ENCODE measurements at places on chromosomes 4 and X.
A peak's percentile ranks its signal among the peaks of the same experiment; 100 is the strongest.

GRCh38 chrX:78944351-78944750, 840 bp upstream of the P2RY10 start:
- ATAC-seq: no peak

GRCh38 chr4:1856943-1857699, 1.2 kb upstream of the LETM1 start:
- no peak for ATAC-seq

- no peak for ATAC-seq
Measured at GRCh38 chrX:133482056-133482952, 67.0 kb upstream of the GPC4 start.

- ATAC-seq: no peak
Measured at GRCh38 chr4:176850436-176850835, 57.7 kb upstream of the VEGFC start.

GRCh38 chrX:120604361-120604782, 471 bp downstream of the MCTS1 start:
- ATAC-seq: peak; percentile 70

GRCh38 chrX:154540897-154541535, 5.6 kb downstream of the G6PD start:
- ATAC-seq: no peak

DNA sequence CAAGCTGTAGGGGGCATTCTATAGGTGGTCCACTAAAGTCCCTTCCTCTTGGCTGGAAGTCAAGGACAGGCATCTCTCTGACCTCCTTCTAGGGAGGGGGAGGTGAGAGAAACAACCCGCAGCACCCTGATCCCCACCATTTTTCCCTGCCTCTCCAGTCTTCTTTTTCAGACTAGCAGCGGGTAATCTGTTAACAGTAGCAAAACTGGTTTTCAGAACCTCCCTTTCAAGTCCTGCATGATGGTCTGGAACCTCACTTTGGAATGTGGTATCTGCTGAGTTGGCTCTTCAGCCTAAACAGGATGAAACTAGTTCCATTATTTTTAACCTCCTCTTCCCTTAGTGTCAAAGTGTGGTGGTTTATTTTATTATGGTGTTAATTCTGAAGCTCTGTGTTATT, 196.0 kb downstream of the NWD2 start:
- no peak for ATAC-seq

DNA sequence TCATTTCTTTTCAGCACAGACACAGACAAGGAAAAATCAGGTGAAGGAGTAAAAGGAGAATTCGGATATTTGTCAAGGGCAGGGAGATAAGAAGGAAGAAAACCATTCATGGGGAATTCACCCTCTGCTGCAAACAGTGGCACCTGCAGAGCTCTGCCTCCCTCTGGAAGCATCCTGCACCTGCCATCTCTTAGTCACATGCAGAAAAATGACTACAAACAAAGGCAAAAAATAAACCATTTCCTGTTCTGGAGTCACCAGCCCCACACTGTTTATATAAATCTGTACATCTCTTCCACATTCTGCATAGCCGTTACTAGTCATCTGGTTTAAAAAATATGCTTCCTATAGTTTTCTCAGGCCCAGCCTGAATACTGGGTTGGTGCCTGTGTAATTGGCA, 205.3 kb downstream of the ARAP2 start:
- ATAC-seq: no peak

DNA sequence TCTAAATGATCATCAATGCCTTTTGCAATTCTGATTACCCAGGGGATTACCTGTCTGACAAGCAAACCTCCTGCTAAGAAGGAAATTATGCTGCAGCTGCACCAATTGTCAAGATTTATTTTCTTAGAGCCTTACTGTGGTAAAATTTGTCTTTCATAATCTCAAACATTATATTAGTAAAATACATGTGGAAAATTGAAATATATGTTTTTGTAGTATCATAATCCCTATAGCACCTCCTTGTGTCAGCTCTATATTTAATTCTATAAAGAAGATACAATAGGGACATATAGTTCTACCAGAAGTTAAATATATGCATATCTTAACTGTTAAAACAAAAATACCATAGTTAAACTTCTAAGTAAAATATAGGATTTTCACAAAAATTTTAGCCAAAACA, 655.6 kb upstream of the PCDH10 start:
- no peak for ATAC-seq

GRCh38 chr4:26330186-26330787, 9.5 kb downstream of the RBPJ start:
- peak; percentile 70 for ATAC-seq

DNA sequence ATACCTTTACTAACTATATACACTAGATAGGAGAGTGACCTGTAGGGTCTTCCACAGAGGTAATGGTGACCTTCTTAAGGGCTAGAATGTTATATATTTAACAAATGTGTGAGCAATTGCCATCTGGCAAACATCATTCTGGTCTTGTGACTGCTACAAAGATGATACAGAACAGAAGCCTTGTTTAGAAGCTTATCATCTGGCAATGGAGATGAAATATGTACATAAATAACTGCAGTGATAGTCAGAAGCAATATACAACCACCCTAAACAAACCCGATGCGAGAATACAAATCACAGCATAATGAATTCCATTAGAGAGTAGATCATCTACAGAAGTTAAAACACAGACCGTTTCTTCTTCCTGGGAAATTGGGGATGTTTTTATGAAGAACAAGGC, 952.7 kb upstream of the SLIT2 start:
- ATAC-seq: no peak

GRCh38 chrX:24876530-24877287, 139.1 kb downstream of the ARX start:
- ATAC-seq: no peak

- no peak for ATAC-seq
Measured at GRCh38 chr4:40506066-40506465, 123.6 kb downstream of the RBM47 start.

- ATAC-seq: no peak
Measured at GRCh38 chr4:91621446-91621845, 682.3 kb upstream of the GRID2 start.

GRCh38 chr4:102598086-102598761, 97.1 kb downstream of the NFKB1 start:
- ATAC-seq: peak; percentile 54

DNA sequence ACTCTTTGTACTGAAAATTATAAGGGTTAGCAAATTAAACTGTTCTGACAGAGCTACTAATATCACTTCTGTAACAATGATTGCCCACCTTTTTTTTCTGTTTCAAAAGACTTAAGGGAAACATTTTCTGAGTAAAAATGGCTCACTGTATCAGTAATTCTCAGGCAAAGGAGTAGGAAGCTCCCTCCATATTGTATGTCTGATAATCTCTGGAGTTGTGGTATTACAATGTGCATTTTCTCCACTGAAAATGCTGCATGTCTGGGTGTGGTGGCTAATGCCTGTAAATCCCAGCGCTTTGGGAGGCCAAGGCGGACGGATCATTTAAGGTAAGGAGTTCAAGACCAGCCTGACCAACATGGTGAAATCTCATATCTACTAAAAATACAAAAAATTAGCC, 4.4 kb upstream of the STAP1 start:
- no peak for ATAC-seq

DNA sequence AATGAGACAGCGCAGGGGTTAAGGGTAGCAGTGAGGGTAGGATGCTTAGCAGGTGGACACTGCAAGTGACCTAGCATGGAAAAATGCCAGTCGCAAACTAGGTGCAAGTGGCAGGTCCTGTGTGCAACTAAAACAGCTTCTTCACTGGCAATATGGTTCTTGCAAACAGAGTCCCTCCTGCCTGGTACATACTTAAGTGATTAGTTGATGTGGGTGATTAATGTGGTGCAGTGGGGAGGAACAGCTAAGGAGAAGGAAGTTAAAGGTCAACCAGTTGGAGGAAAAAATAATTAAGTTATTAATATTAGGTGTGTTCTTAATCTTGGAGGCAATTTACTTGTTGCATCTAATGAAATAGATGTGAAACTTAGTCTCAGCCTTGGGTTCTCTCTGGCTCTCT, 121.6 kb upstream of the IGFBP7 start:
- ATAC-seq: no peak

GRCh38 chr4:169662206-169662605, 41.8 kb downstream of the CLCN3 start:
- ATAC-seq: no peak

DNA sequence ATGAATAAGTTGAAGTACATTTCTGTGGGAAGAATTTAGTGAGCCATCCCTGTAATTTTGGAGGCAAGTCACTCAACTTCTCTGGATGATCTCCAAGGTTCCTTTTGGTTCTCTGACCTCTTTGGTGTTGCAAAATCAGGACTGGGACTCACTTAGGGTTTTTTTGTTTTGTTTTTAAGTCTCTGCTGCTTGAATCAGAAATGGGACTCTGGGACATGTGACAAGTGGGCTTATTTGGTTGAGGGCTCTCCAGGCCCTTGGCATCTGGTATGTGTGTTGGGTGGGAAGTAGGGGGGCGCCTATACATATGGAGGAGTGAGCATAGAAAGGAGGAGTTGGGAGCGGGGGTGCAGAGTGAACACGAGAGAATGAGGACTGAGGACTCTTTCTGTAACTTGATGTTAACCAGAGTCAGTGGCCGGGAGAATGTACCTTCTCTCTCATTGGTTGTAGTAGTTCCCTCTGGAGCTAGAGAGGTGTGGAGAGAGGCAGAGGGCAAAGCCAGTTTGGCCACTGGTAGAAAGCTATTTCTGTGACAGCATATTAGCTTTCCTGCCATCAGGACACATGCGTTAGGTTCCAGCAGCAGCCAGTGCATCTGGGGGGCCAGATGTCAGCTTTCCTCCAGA, 1.9 kb downstream of the ARHGAP10 start:
- ATAC-seq: no peak

- ATAC-seq: no peak
Measured at GRCh38 chrX:9205599-9206223, 171.8 kb upstream of the FAM9B start.

GRCh38 chrX:49226946-49227345, 6.2 kb downstream of the CACNA1F start:
- ATAC-seq: no peak

GRCh38 chr4:40731792-40732245, 17.9 kb upstream of the NSUN7 start:
- ATAC-seq: peak; percentile 33

GRCh38 chrX:24023972-24024669, 2.9 kb downstream of the KLHL15 start:
- no peak for ATAC-seq

- ATAC-seq: peak; percentile 75
Measured at GRCh38 chrX:149504915-149505651, at the start of gene IDS. Gene IDS, minus strand, starts transcription at chrX:149505306. Its CDS starts 169 bp downstream, at chrX:149505137.

DNA sequence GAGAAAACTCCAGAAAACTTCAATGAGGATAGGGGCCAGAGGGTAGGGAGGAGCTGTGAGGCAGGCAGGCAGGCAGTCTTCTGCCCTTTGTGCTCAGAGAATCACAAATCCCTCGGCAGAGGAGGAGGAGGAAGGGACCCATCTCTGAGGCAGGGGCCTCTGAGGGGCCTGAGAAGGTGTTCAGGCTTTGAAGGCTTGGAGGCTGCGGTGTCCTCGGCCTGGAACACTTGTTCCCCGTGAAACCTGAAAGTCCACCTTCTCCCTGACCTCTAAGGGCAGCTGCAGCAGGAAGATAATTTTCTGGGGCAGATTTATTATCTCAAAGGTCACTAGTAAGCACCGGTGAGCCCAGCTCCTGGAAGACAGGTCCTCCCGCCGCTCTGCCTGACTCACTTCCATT, 200.3 kb upstream of the BCOR start:
- ATAC-seq: no peak

DNA sequence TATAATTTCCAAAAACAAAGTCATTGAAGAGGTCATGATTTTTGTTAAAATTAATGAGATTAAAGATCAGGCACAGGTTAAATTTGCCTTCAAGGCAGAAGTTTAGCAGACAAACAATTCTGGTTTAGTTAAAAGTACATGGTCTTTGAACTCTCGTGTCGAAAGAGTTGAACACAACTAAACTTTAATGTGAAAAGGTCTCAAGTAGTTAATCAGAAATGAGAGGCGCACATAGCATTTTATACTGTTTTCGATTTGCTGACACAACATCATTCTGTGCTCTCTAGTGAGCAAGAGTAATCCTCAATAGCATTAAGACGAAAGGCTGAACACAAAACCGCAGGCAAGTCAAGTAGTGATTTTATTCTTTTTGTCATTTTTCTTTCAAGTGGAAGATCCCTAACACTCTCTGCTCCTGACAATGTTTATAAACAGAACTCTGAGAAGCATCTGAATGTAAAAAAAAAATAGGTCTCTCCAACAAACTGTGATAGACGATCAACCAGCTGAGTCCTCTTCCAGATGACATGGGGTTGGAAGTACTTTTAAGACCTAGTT, 49.8 kb downstream of the SH3RF1 start:
- no peak for ATAC-seq

- no peak for ATAC-seq
Measured at GRCh38 chrX:136933611-136934145, 53.2 kb upstream of the RBMX start.

DNA sequence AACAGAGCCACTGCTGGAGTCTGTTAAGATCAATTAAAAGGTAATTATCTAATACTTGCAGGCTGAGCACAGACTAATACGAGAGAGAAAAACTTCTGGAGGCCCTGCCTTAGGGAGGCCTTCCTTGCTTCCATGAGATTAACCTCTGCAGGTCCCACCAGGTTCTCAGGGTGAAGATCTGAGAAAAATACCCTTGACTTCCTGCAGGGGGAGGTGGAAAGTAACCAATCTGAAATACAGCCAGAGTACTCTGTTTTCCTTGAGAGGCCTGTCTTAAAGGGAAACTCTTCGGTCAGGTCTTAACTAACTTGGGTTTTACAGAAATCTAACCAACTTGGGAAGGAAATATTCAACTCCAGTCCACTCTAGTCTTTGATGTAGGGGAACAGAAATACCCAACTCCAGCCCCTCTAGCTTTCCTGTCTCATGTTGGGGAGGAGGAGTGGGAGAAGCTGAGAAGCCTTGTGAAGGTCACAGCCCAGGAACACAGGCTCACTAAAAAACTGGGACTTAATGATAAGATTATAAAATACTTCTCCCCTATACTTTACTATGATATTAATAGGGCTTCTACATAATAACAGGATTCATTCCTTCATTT, 77.1 kb downstream of the TBCK start:
- ATAC-seq: peak; percentile 60

- no peak for ATAC-seq
Measured at GRCh38 chr4:11768251-11768972, 339.7 kb upstream of the HS3ST1 start.

DNA sequence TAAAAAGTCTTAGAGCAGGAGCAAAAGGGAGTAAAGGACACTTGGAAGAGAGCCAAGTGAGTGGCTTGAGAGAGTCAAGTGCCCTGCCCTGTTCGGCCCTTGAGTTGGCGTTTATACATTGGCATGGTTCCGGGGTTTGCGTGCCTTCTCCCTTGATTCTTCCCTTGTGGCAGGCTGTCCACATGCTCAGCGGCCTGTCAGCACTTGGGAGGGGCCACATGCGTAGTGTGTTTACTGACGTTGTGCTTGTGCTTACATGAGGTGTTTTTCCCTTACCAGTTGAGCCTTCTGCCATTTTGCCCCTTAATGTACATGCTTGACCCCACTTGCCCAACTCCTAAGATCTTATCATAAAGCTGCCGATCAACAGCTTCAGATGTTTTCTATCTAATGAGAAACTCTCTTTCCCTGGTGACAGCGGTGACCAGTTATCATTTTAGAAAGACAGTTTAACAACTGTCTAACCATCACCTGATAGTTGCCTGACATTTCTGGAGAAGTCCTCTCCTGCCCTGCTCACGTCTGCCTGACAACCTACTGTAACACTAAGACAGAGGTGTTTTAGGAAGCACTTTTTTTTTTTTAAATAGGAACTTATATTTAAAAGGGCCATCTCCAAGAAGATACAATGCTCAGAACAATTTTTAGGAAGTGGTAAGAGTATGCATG, 49.5 kb upstream of the GC start:
- ATAC-seq: no peak
